ENCODE measurements at places on chromosomes 1 and 21.

DNA sequence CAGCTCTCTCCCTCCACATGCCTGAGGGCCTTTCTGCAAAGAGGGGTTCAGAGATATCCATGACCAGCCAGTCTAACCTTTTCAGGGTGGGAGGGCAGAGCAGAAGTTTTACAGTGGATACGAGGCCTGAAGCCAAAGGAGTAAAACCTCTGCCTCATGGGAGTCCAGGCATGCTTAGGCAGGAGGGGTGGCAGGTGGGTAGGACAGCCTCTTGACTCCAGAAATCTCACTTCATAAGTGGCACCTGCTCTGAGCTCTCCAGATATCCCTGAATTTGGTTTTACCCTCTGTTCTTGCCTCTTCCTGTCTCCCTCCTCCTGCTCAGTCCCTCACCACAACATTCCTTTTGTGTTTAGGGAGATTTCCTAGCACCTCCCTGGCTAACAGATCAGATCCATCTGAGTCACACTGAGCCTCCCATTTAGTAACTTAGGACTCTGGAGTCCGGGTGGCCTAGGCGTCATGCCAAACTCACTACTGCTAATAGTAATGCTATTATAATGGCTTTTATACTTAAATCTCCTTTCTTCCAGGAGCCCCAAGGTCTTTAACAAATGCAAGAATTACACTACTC, 201.0 kb downstream of the HS2ST1 start:
- DNase-seq = peak; percentile 97

- DNase-seq = no peak
Measured at GRCh38 chr1:88302843-88303486, 381.1 kb upstream of the PKN2 start.

DNA sequence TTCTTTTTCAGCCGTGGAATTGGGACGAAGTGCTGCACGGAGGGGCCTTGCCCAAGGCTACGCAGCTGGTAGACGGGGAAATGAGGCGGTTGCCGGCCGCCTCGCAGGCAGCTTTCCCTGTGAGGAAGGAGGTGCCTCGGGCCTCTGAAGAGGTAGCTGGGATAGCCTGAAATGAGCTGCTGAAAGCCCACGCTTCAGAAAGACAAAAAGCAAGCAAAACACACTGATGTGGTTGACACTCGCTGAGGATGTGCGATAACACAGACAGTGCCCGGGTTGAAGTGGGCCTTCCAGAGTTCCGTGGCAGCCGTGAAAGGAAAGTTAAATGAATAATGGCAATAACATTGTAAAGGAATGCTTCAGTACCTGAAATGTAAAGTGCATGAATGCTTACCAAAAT, 47.2 kb downstream of the S1PR1 start:
- no peak for DNase-seq

- DNase-seq = no peak
Measured at GRCh38 chr1:237913345-237913744, 22.6 kb upstream of the ZP4 start.

DNA sequence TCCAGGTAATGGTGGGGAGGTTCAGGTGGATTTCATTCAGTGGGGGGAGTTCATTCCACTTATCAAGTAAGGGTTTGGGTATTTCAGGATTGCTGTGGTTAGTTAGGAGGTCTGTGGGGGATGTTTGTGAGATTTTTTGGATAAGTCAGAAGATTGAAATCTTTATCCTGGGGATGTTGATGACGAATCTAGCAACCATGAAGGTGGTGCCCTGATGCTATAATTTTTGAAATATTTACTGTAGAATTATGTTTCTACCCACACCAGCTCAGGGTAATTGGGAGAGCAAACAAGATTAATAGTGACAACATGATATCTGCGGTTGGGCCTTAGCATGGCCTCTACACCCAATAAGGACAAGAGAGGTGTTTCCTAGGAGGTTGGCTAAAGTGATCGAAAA, 28.3 kb downstream of the SUCO start:
- peak; percentile 20 for DNase-seq

DNA sequence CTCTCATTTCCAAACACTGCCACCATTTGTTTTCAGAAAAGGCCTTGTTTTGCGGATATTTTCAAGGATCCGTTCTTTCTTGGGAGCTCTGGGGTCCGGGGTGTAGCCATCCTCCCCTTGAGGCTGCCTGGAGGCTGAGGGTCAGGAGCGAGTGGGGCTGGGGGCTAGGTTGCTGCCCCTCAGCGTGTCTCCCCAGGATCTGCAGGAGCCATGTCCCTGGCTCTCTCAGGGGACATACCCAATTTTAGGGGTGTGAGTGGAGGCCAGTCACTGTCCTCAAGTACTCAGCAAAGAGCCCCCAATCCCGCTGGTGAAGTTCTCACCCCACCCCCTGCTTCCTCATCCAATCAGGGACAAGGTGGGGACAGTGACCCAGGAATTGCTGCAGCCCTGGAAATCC, 15.0 kb upstream of the PRDM16 start:
- DNase-seq = no peak

GRCh38 chr21:20404915-20405314, 593.3 kb upstream of the NCAM2 start:
- no peak for DNase-seq

All from NCI-H226 (cell line).